ENCODE measurements at places on chromosomes 6 and 20. TPM values are rescaled to one million over a fixed set of nuclear protein-coding genes. Genes with fewer than 3 reads are reported as not detected.

Gene FAM217B
- total RNA-seq, result 5.8 TPM

- H3K36me3 ChIP-seq, result no peaks in the 10 kb centered on the region
- H3K27me3 ChIP-seq, result no peaks in the 10 kb centered on the region
- no peak for DNase-seq
These were observed 81.6 kb upstream of the SNAP25 start for GRCh38 chr20:10137032-10137431.

DNA sequence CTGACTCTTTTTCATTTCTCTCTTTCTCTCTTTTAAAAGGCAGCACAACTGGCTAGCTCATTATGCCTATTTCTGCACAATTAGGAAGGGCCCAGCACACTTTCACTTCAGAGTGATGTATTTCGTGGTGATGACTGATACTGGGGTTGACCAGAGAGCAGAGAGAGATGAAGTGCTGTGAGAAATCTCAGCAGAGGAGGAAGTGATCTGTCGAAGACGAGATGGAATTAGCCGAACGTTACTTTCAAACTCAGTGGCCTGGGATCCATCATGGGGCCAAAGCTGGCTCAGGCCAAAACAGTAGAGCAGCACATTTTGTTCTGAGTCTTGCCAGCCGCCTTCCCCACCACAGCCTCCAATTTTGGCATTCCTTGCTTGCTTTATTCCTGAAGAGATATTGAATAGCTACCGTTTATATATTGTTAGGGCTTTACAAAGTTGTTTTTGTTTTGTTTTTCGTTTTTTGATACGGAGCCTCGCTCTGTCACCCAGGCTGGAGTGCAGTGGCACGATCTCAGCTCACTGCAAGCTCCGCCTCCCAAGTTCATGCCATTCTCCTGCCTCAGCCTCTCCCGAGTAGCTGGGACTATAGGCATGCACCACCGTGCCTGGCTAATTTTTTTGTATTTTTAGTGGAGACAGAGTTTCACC lies 213.2 kb upstream of the ECI2 start:
- H3K36me3 ChIP-seq, result no peaks in the 10 kb centered on the region
- DNase-seq, result no peak
- H3K27ac ChIP-seq, result no peak overlapping the region
- no peaks in the 10 kb centered on the region for H3K4me1 ChIP-seq
- H3K27me3 ChIP-seq, result no peaks in the 10 kb centered on the region

DNA sequence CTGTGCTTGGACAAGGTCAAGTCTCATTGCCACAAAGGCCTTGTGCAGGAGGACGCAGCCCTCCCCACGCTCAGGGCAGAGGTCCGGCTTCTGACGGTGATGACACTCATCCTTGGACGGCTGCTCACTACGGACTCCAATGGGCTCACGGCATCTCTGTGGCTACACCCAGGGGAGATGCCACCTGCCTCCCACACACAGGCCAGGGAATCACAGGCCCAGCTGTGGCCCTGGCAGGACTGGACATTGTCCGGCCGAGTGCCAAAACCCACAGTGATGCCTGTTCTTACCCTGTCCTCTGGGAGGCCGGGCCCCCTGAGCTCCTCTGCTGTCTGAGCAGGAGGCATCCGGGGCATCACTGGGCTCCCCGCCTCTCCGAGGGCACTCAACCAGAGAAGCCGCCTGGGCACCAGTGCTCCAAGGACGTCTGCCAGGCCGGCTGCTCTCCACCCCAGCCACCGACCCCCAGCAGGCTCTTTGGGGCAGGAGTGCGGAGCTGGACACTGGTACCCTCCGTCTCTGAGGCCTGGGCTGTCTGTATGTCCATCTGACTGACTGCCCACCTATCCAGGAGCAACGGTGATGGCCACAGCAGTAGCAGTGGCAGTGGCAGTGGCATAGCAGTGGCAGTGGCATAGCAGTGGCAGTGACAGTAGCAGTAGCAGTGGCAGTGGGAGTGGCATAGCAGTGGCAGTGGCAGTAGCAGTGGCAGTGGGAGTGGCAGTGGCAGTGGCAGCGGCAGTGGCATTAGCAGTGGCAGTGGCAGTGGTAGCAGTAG lies 1.9 kb downstream of the RBBP8NL start:
- H3K4me1 ChIP-seq, result peaks cover 14% of the 10 kb centered on the region
- no peak for DNase-seq
- H3K36me3 ChIP-seq, result no peaks in the 10 kb centered on the region

Gene GABRR2
- total RNA-seq, result not detected

DNA sequence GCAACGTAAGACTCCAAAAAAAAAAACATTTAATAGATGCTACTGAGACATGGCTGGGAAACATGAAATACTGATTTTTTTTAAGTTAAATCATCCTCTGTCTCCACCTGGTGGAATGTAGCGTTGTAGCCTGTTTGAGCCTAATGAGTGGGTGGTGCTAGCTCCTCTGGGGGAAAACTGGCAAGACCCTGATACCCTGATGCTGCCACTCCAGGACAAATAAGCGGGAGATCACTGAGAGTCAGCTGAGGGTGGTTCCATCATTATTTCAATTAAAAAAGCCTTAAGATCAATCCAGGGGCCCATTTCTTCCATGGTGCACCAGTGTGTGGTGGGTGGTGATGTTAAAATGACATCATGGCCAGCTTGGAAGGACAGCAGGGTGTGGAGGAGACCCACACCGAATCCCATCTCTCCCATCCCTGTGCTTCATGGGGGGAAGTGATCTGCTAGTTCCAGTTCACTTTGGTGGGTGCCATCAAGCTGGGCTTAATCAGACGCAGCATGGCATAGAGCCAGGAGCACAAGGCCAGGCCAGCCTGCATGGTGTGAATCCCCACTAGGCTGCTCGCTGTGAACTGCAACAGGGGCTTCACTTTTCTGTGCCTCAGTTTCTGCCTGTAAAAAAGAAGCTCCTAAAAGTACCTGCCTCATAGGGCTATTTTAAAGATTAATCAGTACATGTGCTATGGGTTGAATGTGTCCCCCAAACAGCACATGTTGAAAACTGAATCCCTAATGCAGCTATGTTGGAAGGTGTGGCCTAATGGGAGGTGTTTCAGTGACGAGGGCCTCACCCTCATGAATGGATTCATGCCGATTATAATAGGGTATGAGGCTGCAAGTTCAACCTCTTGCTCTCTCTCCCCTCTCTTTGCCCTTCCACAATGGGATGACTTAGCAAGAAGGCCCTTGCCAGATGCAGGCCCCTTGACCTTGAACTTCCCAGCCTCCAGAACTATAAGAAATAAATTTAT lies 13.0 kb upstream of the MRPS10 start:
- no peak overlapping the region for H3K4me3 ChIP-seq
- no peaks in the 10 kb centered on the region for H3K36me3 ChIP-seq
- H3K27ac ChIP-seq, result no peak overlapping the region
- DNase-seq, result no peak
- no peaks in the 10 kb centered on the region for H3K27me3 ChIP-seq

Gene PET117
- 58.3 TPM for total RNA-seq

Gene CGA
- total RNA-seq, result not detected

Gene MATN4
- 0.06 TPM for total RNA-seq

DNA sequence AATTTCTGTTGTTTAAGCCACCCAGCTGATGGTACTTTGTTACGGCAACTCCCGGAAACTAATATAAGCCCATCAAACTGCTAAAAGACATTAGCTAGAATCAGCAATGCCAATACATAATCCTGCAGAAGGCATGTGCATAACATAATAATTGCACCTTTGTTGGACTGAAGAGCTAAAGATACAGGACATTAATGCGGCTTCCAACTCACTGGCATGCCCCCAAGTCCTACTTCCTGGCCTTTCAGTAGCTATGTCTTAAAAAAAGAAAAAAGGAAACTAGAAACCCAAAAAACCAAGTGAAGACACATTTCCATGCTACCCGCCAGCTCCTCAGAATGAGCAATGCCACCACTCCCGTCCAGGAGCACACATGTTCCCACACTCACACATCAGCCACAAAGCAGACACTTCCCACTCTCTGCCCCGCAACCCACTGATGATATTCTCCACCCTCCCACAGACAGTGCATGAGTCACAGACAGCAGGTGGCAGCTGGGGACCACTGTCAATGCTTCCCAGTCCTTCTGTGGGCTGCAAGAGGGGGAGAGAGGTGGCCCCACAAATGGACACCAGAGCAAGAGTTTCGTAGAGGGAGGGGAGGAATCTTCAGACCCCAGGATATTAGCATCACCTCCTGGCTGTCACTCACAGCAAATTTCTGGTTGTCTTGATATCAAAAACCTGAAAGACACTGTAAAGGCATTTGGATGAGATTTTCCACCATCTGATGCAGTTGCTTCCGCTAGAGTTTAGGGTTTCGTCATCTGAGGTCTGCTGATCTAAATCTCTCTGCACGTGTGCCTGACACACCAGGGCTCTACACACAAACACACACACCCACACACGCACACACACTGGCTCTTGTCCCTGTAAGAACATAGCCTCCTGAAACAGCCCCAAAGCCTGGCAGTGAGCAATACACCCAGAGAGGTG lies 32.8 kb downstream of the GFOD1 start:
- no peaks in the 10 kb centered on the region for H3K27me3 ChIP-seq
- DNase-seq, result no peak

Gene LHFPL5
- total RNA-seq, result not detected

Gene ECT2L
- total RNA-seq, result not detected

DNA sequence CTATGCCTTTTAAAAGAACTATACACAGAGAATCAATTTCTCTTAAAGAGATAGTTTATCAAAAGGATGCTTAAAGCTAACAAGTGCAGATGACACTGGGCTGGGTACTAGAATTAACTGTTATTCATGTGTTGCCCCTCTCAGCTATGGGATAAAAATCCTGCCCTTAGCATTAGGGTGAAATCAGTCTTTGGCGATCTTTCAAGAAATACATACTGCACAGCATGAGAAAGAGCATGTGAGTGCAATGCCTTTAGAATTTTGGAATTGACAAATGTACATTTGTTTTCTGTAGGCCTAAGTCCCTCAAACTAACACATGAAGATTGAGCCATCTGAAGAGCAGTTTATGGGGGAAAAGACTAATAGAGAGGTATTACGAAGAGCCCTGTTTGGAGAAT lies 115.4 kb downstream of the ZFP64 start:
- no peak overlapping the region for H3K27ac ChIP-seq
- no peaks in the 10 kb centered on the region for H3K4me1 ChIP-seq
- no peak for DNase-seq
- no peaks in the 10 kb centered on the region for H3K27me3 ChIP-seq
- H3K36me3 ChIP-seq, result no peaks in the 10 kb centered on the region

Gene RGS17
- 4.8 TPM for total RNA-seq

GRCh38 chr6:142886431-142887170 lies 58.4 kb downstream of the HIVEP2 start:
- no peak overlapping the region for H3K4me3 ChIP-seq
- H3K36me3 ChIP-seq, result no peaks in the 10 kb centered on the region
- DNase-seq, result no peak
- H3K27ac ChIP-seq, result no peak overlapping the region
- H3K4me1 ChIP-seq, result peaks cover 12% of the 10 kb centered on the region

Gene HMGN4
- 86.8 TPM for total RNA-seq

GRCh38 chr6:45794465-45794864 lies 221.2 kb downstream of the CLIC5 start:
- H3K27me3 ChIP-seq, result no peaks in the 10 kb centered on the region
- no peaks in the 10 kb centered on the region for H3K36me3 ChIP-seq
- no peak for DNase-seq
- H3K4me1 ChIP-seq, result no peaks in the 10 kb centered on the region

DNA sequence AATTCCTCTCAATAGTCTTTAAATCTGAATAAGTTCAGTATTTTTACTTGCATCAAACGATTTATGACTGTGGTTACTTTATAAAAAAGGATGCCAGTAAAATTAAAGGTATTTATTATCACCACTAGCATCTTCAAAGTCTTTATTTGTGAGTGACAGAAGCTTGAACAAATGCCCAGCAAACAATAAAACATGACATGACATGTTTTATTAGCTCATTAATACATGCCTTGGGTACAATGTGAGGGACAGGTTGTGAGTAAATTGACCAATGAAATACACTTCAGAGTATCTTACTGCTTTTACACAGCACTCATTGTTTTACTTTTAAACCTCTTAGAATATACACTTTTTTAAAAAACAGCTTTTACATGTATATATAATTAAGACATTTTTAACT lies 113.4 kb upstream of the BEND3 start:
- H3K27me3 ChIP-seq, result no peaks in the 10 kb centered on the region
- H3K4me1 ChIP-seq, result no peaks in the 10 kb centered on the region
- no peaks in the 10 kb centered on the region for H3K36me3 ChIP-seq
- no peak for DNase-seq

DNA sequence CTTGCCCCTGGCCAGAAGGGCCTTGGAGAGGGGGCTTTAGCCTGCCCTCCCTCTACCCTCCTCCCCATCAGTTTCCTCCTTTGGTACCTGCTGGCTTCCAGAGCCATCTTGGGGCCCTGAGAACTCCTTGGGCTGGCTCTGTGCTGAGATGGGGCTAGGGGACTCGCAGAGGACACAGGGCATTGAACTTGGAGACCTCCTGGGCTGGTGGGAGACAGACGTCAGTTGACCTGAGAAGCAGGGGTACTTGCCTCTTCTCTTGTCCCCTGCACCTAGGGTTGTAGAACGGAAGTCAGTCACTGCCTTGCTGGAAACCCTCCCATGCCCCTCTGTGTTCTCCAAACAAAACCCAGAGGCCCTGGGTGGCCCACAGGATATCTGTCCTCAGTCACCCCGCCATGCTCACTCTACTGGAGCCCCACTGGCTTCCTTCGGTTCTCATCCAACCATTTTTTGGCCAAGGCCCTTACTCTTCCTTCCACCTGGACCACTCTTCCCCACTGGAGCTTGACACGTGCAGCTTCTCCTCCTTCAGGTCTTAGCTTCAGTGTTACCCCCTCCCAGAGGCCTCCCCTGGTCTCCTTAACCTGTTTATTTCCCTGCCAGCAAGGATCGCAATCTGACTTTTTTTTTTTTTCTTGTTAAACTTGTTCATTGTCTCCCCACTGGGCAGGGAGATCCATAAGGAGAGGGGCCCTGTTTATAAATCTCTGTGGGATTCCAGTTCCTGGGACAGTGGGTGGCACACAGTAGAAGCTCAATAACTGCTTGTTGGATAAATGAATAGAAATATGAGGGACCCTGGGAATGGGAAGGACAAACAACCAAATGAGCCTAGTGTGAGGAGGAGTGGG lies 971 bp downstream of the RBCK1 start:
- H3K27ac ChIP-seq, result no peak overlapping the region
- peak; percentile 16 for DNase-seq
- H3K27me3 ChIP-seq, result no peaks in the 10 kb centered on the region
- H3K4me1 ChIP-seq, result peaks cover 6% of the 10 kb centered on the region
- H3K4me3 ChIP-seq, result peak overlapping the region; percentile 89

GRCh38 chr6:44381739-44382138 lies 5.8 kb upstream of the CDC5L start:
- H3K27ac ChIP-seq, result no peak overlapping the region
- no peak for DNase-seq
- no peak overlapping the region for H3K4me3 ChIP-seq
- peaks cover 2% of the 10 kb centered on the region for H3K4me1 ChIP-seq
